Vagina (tissue), 2 donors: ENCODE measurements at places on chromosomes 2 and 18. TPM values are rescaled to one million over a fixed set of nuclear protein-coding genes. Genes with fewer than 3 reads are reported as not detected.
A peak's percentile ranks its signal among the peaks of the same experiment; 100 is the strongest.

- no peaks in the 10 kb centered on the region for H3K4me1 ChIP-seq
- no peaks in the 10 kb centered on the region for H3K27me3 ChIP-seq
- no peaks in the 10 kb centered on the region for H3K36me3 ChIP-seq
- no peak for DNase-seq
Measured at GRCh38 chr18:43970656-43971055, 693.4 kb upstream of the SYT4 start.

DNA sequence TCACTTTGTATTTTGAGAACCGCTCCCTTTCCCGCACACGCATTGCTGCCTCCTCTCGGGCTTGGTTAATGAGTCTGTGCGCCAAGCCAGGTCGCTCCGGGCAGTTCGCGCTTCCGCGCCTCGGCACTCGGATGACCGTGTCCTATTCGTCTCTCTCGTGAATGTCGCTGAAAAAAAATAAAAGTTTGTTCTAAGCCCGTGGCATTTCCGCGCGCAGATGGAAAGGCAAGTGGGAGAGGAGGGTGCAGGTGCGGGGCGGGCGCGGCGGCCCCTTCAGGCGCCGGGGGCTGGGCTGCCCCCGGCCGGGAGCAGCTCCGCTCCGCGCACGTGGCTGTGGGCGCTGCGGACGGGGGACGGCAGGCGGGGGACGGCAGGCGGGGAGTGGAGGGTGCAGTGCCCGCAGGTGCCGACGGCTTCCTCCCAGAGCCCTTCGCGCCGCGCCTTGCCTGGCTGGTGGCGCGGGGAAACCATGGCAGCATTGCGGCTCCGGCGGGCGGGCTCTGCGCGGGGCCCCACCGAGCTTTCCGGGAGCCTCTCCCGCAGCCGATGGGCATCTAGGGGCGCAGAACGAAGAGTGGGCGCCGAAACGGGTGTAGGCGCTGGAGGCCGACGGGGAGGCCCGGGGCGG lies 159.6 kb upstream of the SIX2 start:
- H3K27me3 ChIP-seq = no peaks in the 10 kb centered on the region
- no peak for DNase-seq
- H3K4me1 ChIP-seq = peaks cover 19% of the 10 kb centered on the region
- H3K36me3 ChIP-seq = no peaks in the 10 kb centered on the region
- peak overlapping the region; percentile 92 for H3K27ac ChIP-seq
- peak overlapping the region; percentile 51 for H3K4me3 ChIP-seq

DNA sequence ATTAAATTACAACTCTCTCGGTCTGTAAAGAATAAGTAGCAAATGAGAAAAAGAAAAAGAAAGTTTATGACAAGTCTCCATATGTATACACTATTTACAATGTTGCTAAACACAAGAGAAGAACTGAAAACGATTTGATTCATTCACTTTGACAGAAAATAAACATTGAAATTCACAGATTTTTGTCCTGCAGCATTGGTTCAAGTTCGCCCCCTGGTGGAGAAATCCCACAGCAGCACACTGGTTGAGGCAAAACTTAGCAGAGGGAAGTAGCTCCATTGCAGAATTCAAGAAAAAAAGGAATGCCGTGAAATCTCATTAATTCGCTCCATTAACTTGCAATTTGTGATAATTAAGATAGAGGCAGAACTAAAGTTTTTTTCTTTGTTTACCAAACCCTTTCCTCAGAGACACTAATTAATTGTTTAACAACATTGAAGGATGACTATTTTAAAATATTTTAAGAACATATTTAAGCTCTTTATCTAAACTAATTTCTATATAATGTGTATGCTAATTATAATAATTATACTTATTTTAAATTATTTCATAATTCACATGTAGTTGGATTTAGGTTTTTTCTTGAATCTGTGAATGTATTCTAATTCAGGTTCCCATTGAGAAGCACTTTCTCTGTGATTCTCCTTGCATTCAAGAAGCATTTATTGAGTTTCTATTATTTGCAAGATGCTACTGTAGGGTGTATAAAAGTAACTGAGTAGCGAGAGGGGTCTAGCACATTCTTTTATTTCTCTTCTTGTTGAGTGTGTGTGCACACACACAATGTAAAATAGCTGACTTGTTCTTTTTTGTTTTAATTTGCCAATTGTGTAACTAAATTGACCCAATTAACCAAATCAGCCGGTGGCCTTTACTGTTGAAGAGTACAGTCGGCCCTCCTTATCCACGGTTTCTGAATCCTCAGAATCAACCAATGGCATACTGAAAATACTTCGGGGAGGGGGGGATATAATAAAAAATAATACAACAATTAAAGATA lies 74.1 kb downstream of the COL4A3 start:
- H3K27ac ChIP-seq = no peak overlapping the region
- H3K4me3 ChIP-seq = no peak overlapping the region
- no peaks in the 10 kb centered on the region for H3K36me3 ChIP-seq
- H3K4me1 ChIP-seq = no peaks in the 10 kb centered on the region
- DNase-seq = no peak
- no peaks in the 10 kb centered on the region for H3K27me3 ChIP-seq

The HMSD gene
- not detected for total RNA-seq

The BMPR2 gene
- 47.9 TPM for total RNA-seq

DNA sequence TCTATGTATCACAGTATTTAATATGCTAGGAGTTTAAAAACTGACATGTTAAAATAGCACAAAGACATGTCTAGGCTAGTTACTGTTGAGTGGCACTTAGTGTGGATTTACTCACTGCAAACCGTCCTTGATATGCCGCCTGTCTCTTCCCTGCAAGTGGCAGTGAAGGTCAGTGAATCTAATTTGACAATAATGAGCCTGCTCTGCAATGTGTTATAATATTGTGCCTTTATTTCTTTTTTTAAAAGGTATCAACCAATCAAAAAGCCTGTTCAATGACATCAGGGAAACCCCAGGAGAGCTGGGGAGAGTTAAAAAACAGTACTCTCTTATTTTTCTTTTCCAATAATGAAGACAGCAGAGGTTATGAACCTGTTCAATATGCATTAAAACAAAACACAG lies 384.1 kb downstream of the ERBB4 start:
- DNase-seq = no peak
- no peaks in the 10 kb centered on the region for H3K27me3 ChIP-seq
- H3K4me1 ChIP-seq = no peaks in the 10 kb centered on the region
- no peak overlapping the region for H3K27ac ChIP-seq
- no peaks in the 10 kb centered on the region for H3K36me3 ChIP-seq

DNA sequence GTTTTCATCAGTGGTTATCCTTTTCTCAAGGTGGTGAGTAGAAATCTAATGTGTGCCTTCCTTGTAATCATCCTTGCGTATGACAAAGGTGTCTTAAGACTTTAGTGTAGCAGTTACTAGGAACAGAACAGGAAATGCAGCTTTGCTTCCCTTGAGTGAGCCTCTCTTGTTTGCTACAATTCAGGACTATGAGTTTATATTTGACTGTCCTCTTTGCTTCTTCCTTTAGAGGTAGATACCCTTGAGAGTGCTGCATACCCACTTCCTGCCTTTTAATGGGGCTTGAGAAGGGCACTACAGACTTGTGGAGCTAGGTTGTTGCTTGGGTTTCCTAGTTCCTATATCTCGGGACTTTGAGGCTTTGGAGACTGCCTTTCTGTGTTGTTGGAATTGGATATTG lies 3.8 kb downstream of the KCNJ13 start:
- H3K4me3 ChIP-seq = no peak overlapping the region
- no peaks in the 10 kb centered on the region for H3K4me1 ChIP-seq
- no peaks in the 10 kb centered on the region for H3K27me3 ChIP-seq
- no peak overlapping the region for H3K27ac ChIP-seq
- DNase-seq = no peak
- no peaks in the 10 kb centered on the region for H3K36me3 ChIP-seq

DNA sequence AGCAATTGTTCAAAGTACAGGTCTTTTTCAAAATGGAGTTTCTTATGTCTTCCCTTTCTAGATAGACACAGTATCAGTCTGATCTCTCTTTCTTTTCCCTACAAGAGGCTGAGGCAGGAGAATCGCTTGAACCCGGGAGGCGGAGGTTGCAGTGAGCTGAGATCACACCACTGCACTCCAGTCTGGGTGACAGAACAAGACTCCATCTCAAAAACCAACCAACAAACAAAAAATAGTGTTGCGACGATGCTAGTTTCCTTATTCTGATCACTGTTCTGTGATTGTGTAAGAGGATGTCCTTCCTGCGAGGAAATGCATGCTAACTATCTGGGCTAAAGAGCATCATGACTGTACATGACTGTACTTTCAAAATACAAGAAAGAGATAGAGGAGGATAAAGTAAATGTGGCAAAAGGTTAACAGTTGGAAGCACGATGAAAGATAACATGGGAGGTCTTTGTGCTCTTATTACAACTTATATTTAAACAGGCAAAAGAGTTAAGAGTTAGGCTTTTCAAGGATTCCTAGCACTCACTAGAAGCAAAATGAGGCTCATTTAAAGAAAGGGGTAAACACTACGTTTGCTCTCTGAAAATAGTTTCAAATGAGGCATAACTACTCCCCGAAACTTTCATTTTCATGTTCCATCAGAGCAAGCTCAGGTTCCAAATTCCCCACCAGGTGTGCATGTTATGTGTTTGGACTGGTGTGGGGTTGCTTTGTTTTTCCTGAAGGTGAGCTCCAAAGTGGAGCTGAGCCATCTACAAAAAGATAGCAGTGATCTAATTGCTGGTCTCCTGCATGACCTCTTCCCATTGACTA lies 23.8 kb downstream of the SOWAHC start:
- H3K27me3 ChIP-seq = no peaks in the 10 kb centered on the region
- H3K27ac ChIP-seq = no peak overlapping the region
- no peaks in the 10 kb centered on the region for H3K4me1 ChIP-seq

The SGPP2 gene
- 24.8 TPM for total RNA-seq

The LCLAT1 gene
- 19.6 TPM for total RNA-seq

GRCh38 chr2:28134857-28135256 lies 244.3 kb downstream of the BABAM2 start:
- H3K36me3 ChIP-seq = no peaks in the 10 kb centered on the region
- H3K4me1 ChIP-seq = peaks cover 66% of the 10 kb centered on the region
- no peaks in the 10 kb centered on the region for H3K27me3 ChIP-seq
- DNase-seq = no peak
- H3K27ac ChIP-seq = peak overlapping the region; percentile 79

The ALPP gene
- not detected for total RNA-seq

The MSH6 gene
- 38.8 TPM for total RNA-seq

- H3K27ac ChIP-seq = peak overlapping the region; percentile 52
- no peak for DNase-seq
- peaks cover 56% of the 10 kb centered on the region for H3K4me1 ChIP-seq
- H3K4me3 ChIP-seq = no peak overlapping the region
- H3K36me3 ChIP-seq = no peaks in the 10 kb centered on the region
Measured at GRCh38 chr18:58639237-58639636, 10.3 kb upstream of the ALPK2 start.
